Naive thymus-derived CD8-positive, alpha-beta T cell (primary cell): ENCODE measurements at places on chromosomes 2 and 18. TPM values are rescaled to one million over a fixed set of nuclear protein-coding genes. Genes with fewer than 3 reads are reported as not detected.

GRCh38 chr2:179437430-179437829 lies 172.8 kb upstream of the SESTD1 start:
- no peak for DNase-seq

Gene WDR54
- 28.9 TPM for total RNA-seq

DNA sequence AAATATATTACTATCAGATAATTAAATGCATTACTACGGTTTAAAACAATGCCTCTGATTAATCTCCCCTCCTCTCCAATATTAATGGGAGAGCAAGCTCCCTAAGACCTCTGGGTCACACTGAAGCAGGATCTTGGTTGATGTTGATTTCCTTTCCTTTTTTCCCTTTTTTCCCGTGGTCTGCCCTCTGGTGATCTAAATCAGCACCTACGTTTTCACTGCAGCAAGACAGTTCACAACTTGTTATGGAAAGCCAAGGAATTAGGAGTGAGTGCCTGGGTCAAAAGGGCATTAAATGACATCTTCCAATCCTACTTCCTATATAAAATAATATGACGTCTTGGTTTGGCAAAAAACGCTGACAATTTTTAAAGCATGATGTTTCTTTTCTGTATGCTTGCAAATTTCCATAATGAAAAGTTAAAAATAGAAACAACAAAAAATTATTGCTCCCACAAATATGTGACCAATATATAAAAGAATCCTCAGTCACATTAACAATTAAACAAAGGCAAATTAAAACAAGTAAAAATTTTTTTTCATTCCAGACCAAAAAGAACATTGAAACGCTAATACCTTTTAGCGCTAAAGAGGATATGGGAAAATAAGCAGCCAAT lies 7.9 kb upstream of the CFAP36 start:
- no peak for DNase-seq

Gene AMER3
- total RNA-seq = not detected

DNA sequence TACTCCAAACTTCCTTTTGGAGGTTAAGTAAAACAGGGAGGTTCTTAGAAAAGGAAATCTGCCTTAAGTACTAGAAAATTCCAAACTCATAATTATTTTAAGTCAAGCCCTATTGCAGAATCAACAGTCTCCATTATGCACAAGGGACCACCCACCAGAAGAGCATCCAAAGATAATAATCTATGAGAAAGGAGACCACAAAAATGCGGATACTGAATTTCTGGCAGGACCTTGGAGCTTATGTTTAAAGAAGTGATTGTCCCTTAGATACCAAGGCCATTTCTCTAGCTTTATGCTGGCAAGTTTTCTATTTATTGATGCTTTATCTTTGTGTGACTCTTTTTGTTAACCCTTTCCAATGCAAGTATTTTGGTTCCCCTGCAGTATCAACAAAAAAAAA lies 404.0 kb upstream of the MMADHC start:
- no peak for DNase-seq

DNA sequence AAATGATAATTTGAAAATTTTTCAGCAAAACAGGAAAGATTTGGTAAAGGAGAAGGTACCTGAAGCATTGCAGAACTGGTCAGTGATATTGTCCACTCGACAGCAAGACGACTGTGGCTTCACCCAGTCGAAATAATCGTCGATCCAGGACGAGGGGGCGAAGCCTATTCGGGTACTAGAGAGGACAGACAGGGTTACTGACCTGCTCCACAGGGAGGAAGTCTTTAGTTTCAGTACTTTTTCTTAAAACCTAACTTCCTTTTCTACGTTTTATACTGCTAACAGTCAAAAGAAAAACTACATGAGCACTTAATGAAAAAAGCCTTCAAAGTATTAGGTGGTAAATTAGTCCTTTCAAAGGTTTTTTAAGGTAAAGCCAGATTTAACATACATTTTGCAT lies 36.0 kb downstream of the RMC1 start:
- DNase-seq = no peak
